Smooth muscle cell of trachea (primary cell): ENCODE measurements at places on chromosomes 13 and 19. TPM values are rescaled to one million over a fixed set of nuclear protein-coding genes. Genes with fewer than 3 reads are reported as not detected.

STOML3 gene
- total RNA-seq: not detected in 2 replicates

MATK gene
- total RNA-seq: 0.15 TPM in 1 of 2 replicates, not detected in the other

ATP13A1 gene
- total RNA-seq: 42.8 and 114 TPM in 2 replicates

EFNB2 gene
- 3.9 and 4.6 TPM in 2 replicates for total RNA-seq

ZNF525 gene
- 5.6 and 8.4 TPM in 2 replicates for total RNA-seq

U2AF1L4 gene
- 4.6 and 7.3 TPM in 2 replicates for total RNA-seq

ATXN8OS gene
- not detected in 2 replicates for total RNA-seq

TMEM145 gene
- 0.33 TPM in 1 of 2 replicates, not detected in the other for total RNA-seq

PRRG2 gene
- 0.29 and 1.2 TPM in 2 replicates for total RNA-seq

ZNF534 gene
- 0.17 TPM in 1 of 2 replicates, not detected in the other for total RNA-seq

ERVK3-1 gene
- 22.2 and 40.7 TPM in 2 replicates for total RNA-seq
